8988T (cell line): ENCODE measurements at places on chromosomes 12 and 14.

- no peak for DNase-seq
These were observed 68.0 kb downstream of the RNF34 start for GRCh38 chr12:121467638-121468498.

- DNase-seq, result no peak
These were observed 138.9 kb upstream of the MAX start for GRCh38 chr14:65241125-65241752.

DNA sequence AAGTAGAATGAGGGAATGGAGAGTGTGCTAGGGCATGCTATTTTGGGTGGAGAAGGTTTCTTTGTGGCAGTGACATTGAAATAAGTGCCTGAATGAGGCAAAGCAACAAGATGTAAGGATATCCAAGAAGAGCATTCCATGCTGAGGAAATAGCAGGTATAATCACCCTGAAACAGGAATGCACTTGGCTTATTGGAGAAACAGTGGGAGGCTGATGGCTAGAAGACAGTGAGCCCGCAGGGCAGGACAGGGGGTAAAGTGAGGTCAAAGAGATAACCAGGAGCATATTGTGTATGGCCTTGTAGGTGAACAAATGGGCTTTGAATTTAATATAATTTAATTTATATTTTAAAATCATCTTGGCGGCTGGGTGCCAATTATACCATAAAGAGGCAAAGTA lies 877.0 kb downstream of the DIO2 start:
- DNase-seq, result no peak

DNA sequence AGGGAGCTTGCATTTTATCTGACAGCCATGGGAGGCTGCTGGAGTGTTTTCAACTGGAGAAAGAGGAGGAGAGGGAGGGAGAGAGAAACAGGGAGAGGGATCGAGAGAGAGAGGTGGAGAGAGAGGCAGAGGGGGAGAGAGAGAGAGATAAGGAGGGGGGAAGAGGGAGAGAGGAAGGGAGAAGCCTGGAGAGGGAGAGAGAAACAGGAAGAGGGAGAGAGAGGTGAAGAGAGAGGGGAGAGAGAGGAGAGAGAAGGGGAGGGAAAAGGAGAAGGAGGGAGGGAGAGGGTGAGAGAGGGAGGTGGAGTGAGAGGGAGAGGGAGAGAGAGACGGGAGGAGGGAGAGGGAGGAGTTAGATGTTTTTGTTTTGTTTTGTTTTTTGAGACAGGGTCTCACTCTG lies 45.6 kb downstream of the DNAH10 start:
- no peak for DNase-seq

DNA sequence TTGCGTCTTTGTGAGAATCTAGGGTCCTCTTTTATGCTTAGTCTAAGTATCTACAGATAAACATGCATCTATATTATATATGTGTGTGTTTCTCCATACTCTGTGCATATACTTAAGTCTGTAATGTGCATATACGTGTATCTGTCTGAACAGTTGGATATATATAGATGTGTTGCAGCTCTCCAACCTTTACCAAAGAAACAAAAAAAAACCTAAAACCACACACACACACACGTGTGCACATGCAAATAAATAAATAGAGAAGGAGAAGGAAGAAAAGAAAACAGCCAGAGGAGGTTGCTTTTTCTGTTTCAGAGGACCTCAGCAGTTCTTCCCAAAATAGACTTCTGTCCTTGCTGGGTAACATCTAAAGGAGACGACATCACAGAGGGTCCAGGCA lies 244.9 kb downstream of the CACNA1C start:
- DNase-seq, result no peak

- no peak for DNase-seq
These were observed 64.8 kb downstream of the DACT1 start for GRCh38 chr14:58702441-58703160.

DNA sequence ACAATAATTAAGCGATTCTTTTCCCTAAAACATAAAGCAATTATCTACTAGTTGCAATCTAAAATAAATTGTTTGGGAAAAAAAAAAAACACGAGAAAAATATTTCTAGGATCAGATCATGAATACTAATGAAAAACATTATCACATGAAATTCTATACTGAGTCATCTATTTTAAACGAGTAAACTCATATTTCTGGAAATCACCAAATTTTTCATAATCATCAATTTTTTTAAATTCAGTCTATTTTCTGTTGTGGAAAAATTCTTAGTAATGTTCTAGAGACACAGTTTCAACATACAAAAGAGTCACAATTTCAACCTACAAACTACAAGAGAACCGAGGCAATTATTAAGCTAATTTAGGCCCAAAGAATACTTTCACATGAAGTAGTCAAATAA lies 245.6 kb upstream of the SOX5 start:
- no peak for DNase-seq

GRCh38 chr12:91074154-91074709 lies 16.4 kb upstream of the KERA start:
- DNase-seq, result no peak

DNA sequence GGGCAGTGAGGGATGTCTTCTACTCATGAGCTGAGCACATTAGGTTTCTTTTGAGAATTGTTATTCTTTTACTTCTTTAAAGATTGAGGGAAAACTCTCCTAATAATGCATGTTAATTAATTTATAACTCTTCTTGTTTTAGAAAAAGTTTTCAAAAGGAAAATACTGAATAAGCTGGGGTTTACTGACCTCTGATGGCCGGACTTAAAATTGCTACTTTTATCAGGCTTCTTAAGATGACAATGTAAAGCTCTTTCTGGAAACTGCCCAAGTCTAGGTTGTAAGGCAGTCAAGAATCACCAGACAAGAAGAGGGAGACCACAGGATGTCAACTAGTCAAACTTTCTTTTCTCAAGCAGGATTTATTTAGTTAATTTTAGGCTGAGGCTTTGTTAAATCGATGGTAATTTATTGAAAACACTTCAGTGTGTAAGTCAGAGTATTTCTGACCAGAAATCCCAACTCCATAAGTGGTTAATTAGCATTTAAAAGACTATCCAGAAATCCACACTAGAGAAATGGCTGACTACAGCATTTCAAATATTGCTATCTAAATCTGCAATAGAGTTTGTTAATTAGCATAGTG lies 82.1 kb downstream of the AVPR1A start:
- no peak for DNase-seq

DNA sequence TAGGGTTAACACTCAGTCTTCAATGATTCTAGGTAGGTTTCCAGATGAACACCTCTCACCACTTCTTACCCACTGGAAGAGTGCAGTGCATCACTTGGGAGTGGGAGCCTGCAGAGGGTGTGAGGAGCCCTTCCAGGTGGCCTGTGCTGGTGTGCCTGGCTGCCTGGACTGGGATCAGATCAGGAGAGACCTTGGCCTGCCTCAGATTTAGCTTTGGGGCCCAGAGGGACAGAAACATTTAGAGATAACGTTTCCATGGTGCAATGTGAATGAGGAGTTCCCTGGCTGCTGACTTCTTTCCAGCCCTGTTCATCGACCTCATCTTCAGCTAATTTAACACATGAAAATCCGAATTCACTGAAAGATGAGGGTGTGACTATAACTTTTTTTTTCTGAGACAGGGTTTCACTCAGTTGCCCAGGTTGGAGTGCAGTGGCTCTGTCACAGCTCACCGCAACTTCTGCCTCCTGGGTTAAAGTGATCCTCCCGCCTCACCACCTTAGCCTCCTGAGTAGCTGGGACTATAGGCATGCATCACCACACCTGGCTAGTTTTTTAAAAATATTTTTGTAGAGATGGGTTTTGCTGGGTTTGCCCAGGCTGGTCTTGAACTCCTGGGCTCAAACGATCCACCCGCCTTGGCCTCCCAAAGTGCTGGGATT lies 53.6 kb downstream of the SUSD6 start:
- no peak for DNase-seq

- DNase-seq, result no peak
These were observed 147.2 kb downstream of the GRIN2B start for GRCh38 chr12:13834241-13834640.

GRCh38 chr14:95575840-95576473 lies 41.1 kb downstream of the GLRX5 start:
- DNase-seq, result no peak

- no peak for DNase-seq
These were observed 5.5 kb downstream of the PNN start for GRCh38 chr14:39180553-39180952.

- DNase-seq, result no peak
These were observed 19.6 kb upstream of the PPP1R13B start for GRCh38 chr14:103867020-103867419.

- DNase-seq, result no peak
These were observed 943.8 kb downstream of the SLC16A7 start for GRCh38 chr12:60539592-60539991.

GRCh38 chr14:102262929-102263462 lies 42.0 kb downstream of the MOK start:
- no peak for DNase-seq

- peak; percentile 92 for DNase-seq
These were observed 20.9 kb upstream of the BLTP3B start for GRCh38 chr12:100163416-100164152.

DNA sequence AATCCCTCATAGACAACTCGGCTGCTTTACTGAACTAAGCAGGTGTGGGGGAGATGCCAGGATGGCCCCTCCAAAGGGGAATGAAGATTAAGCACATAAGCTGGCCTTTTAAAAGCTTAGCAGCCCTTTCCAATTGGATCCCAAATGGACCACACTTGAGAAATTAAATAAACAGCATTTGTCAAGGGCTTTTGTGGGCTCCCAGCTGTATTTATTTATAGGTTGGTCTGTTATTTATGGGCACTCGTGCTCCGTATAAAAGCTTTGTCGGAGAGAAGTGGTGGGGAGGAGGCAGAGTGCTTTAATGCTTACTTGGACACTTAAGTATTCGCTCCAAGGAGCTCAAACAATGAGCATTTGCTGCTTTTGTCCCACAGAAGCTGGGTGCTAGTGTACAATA lies 580.2 kb downstream of the MED13L start:
- no peak for DNase-seq

DNA sequence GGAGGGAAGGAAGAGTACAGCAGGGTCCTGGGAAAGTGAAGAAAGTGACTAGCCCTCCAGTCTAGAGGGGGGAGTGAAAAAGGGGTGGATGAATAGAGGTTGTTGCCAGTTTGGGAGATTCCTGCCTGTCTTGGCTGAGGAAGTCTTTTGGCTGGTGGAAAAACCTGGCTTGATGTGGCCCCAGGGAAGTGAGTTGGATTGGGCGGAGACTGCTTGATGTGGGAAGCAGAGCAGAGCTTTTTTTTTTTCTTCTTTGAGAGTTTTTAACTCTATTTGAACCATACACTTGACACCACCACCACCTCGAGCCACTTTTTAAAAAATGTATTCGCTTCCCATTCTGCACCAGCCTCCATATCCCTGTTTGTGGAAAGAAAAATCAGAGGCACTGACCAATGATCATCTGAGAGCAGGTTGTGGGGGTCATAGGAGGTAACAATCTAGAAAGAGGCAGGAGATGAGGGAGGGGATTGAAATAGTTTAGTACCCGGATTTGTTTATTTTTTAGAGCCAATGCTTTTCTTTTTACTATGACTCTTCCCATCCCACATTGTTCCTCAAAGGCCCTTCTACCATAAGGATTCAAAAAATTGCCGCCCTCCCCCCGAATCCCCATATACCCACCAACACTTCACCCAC lies 690 bp upstream of the DTX3 start:
- DNase-seq, result no peak

GRCh38 chr14:87214558-87214957 lies 778.4 kb downstream of the GALC start:
- no peak for DNase-seq

DNA sequence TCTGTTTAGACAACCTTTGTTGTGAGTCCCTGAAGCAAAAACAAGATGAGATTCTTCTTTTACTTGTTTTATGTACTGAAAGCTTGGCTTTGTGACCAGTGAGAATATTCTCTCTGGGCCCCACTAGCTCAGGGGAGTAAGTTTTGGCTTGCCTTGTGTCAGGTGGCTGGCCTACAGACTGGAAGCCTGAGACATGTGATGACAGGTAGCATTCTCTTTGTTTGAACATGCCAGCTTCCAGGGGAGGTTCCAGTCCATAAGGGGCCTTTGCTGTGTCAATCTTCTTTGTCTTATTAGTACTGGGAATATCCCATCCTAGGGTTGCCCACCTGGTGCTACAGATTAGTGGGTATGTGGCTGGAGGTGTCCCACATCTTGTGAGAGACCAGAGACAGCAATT lies 66.1 kb upstream of the FERMT2 start:
- DNase-seq, result no peak

GRCh38 chr14:103232031-103232808 lies 101.8 kb upstream of the EIF5 start:
- DNase-seq, result peak; percentile 50

DNA sequence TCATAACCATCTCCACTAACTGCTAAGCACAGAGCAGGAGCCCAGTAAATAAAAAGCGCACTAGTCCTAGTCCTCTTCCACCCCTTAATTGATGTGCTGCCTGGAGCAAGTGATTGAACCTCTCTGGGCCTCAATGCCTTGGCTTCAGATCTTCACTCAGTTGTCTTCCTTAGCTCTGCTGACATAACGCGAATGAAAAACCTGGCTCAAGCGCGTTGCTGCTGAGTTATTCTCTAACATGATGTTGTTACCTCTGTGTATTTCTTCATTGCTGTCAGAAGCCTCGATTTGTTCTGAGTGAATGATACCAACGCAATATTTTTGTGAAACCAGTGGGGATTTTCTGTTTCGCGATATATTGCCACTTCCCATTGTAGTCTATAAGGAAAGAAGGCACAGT lies 185.1 kb upstream of the CCND2 start:
- DNase-seq, result no peak

DNA sequence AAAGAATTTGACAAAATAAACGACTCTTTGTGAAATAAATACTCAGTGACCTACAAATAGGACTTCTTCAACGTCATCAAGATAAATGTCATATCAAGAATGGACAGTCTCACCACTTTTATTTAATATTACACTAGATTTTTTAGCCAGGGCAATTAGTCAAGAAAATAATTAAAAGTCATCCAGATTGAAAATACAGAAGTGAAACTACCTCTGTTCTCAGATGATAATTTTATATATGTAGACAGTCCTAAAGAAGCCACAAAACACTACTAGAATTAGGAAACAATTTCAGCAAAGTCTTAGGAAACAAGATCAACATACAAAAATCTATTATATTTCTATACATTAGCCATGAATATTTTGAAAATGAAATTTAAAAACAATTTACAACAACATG lies 689.6 kb upstream of the SEL1L start:
- DNase-seq, result no peak

DNA sequence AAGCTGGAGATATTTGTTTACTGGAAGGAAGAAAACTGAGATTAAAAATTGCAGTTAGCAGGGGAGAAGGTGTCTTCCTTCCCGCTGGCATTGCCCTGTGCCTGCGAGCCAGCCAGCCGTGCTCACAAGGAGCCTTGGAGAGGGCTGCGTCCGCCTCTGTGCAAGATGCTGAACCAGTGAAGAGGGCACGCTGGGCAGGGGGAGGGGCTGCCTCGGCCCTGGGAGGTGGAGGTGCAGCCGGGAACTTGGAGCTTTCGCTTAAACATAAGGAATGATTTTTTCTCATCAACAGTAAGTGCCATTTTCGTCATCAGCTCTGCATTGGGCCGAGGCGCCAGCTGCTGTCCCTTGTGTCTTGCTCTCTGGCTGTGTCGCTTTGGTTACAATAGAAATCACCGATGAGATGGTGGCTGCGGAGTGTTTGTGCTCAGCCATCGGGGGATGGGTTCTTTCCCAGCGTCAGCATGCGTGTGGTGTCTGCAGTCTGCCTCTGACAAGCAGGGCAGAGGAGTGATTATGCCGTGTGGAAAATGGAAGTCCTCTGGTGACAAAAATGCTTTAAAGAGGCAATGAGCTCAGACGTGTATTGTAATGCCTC lies 97.3 kb downstream of the ESR2 start:
- no peak for DNase-seq

GRCh38 chr14:46139649-46140048 lies 511.9 kb downstream of the RPL10L start:
- no peak for DNase-seq

- no peak for DNase-seq
These were observed 43.4 kb downstream of the ELK3 start for GRCh38 chr12:96237465-96238077.
